ENCODE measurements at places on chromosomes 7 and 10.

GRCh38 chr10:78571286-78571685 is 497.5 kb upstream of the ZMIZ1 start:
- no peak for DNase-seq

- DNase-seq = no peak
Measured at GRCh38 chr10:21165489-21165888, 268.4 kb upstream of the NEBL start.

GRCh38 chr7:7795203-7795602 is 76.8 kb upstream of the RPA3 start:
- DNase-seq = no peak

DNA sequence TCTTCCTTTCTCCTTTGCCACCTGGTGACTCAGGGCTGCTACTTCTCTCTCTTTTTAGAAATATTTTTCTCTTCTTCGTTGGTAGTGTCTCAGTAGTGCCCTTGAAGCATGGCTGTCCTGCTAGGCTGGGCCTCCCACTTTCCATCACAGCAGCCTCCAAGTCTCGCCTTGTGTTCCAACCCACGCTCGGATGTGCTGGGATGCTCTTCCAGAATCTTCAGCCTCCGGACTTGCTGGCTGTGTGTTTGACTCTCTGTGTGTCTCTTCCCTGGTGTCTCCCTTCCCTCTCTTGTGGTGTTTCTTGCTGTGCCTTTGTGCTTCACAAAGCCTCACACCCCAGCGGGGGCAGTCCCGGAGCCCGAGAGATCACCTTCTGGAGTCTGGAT is 100.5 kb downstream of the INPP5A start:
- no peak for DNase-seq
